ENCODE measurements at places on chromosomes 7 and 10.

GRCh38 chr10:6794441-6794840 lies 214.4 kb upstream of the PRKCQ start:
- DNase-seq, result no peak

DNA sequence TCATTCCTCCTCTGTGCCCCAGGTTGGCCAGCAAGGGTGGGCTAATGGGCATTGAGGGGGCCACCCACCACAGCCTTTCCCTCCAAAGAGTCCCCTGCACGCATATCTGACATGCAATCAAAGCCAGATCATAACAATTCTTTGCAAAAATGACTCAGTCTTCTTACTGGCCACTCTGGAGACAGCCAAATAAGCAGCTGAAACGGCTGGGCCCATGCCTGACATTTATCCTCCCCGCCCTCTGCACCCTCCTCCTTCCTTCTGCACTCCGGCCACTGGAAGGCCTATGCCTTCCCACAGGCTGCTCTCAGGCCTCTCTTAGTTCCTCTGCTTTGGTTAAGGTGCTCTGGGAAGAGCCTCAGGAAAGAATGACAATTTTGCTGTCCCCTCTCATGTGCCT lies 29.2 kb upstream of the NPFFR1 start:
- DNase-seq, result no peak

DNA sequence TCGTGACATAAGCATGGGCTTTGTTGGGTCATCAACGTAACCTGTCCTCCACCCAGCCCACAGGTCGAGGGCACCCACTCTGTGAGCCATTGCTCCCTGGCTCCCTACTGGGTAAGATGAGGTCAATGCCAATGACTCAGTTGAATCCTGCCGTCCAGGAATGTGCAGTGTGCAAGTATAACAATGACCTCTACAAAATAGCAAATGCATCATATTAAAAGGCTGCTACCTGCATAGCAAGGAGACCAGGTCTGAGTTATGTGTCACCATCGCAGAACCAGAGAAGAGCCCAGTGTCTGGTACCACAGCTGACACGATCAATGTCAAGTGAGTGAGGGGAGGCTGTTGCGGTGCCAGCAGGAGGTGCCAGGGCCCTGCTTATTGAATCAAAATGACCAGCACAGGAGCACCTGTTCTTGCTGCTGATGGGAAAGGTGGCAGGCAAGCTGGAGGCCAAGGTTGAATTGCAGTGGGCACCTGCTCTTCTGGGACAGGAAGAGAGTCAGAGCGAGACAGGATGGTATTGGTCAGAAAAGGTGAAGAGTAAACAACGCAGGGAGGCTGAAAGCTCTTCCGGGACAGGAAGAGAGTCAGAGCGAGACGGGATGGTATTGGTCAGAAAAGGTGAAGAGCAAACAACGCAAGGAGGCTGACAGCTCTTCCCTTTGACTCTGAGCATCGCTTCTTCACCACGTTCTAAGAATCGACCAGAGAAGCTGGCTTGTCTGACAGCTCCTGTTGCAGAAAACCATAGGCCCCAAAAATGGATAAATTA lies 108.7 kb upstream of the ADAM12 start:
- DNase-seq, result no peak

GRCh38 chr10:132459301-132460003 lies 62.5 kb downstream of the PWWP2B start:
- DNase-seq, result no peak

DNA sequence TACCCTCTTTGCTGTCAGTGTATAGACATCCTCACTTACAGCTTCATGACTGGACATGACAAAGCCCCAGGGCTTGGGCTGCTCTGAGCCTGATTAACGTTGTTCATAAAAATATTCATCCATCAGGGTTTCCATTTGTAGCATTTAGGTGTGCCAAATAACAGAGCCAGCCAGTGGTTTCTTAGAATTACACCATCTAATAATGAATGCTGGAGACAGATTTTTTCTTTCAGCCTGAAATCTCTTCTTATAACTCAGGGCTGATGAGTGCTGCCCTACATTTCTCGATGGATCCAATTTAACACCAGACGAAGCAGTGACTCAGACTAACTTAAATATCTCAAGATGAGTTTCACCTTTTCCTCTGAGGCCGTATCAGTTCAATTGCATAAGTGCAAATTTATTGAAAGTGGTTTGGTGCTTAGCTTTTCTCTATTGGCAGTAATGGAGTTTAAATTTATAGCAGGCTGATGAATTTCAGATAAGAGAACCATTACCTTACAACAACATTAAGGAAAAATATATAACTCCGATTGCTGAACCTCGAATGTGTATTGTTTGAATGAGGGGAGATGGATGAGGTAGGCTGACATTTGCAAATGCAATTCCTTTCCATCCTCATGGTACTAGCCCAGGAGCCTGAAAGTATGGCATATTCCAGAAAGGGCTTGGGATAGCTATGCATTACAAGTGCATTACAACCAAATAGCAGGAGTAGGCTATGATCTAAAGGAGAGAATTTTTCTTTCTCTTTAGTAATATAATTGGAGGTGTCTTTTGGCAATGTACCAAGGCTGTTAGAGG lies 900.6 kb downstream of the KCNMA1 start:
- DNase-seq, result no peak

DNA sequence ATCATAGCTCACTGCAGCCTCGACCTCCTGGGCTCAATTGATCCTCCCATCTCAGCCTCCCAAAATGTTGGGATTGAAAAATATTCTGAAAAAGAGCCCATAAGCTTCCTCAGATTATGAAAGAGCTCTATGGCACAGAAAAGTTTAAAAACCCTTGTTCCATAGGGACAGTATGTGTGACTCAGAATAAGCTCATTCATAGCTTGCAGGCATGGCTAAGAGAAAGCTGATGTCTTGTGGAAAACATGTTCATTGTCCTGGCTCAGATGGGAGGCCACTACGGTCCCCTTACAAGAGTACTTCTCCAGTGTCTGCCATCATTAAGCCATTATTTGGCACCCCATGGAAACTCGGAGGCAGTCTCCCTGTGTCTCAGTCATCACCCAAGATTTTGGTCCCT lies 64.0 kb downstream of the CCDC3 start:
- DNase-seq, result no peak

DNA sequence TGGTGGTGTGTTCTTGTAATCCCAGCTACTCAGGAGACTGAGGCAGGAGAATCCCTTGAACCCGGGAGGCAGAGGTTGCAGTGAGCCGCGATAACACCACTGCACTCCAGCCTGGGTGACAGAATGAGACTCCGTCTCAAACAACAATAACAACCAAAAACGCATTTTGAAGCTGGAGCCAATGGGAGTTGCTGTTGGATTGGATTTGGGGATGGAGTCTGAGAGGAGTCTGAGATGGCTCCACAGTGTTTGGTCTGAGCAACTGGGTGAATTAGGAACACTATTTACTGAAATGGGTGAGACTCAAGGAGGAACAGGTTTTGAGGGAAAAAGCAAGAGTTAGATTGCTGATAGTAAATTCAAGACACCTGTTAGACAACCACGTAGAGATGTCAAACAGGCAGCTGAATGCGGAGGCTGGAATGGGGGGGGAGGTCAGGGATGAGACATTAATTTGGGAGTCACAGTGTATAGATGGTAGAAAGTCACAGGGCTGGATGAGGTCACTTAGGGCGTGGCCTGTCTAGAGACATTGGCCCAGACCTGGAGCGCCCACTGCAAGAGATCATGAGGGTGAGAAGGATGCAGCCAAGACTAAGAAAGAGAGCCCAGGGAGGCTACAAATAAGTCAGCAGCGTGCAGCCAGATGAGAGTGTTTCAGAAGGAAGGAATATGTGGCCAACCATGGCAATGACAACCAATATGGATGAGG lies 56.4 kb downstream of the CYCS start:
- DNase-seq, result no peak

DNA sequence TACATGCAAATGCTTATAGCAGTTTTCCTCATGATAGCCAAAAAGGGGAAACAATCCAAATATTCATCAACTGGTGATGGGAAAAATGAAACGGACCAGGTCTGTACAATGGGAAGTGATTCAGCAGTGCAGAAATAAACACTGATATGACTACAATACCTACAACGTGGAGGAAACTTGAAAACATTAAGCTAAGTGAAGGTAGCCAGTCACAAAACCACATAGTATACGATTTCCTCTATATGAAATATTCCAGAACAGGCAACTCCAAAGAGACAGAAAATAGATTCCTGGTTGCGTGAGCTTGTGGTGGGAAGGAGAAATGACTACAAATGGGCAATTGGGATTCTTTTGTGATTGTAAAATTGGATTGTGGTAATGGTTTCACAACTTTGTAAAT lies 263.1 kb upstream of the PITRM1 start:
- no peak for DNase-seq

DNA sequence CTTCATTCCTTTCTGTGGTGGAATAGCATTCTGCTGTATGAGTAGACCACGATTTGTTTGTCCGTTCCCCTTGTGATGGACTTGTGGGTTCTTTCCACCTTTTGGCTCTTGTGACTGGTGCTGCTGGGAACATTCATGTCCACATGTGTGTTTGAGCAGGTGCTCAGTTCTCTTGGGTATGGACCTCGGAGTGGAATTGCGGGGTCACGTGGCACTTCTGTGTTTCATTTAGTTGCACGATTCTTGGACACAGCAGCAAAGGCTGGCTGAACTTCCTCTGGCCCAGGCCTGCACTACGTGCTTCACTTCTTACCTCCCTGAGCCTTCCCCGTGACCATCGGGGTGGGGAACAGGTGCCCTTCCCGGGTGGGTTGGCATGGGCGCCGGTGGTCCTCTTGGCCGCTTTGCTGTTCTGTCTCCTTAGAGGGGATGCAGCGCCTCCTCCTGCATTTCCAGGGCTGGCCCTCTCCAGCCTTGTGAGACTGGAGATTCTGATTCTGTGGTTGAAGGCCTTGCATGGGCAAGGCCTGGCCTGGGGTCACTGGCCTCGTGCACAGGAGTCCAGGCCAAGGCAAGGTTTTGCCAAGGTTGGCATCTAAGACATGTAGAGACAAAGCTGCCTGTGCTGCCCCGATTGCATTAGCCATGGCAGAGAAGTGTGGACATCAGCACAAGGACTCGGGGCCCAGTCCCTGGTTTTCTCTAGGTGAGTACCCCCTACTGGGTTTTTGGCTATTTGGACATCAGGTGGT lies 25.1 kb downstream of the DOCK1 start:
- no peak for DNase-seq

- no peak for DNase-seq
Observed at GRCh38 chr10:70742537-70743429, 42.4 kb downstream of the TBATA start.

DNA sequence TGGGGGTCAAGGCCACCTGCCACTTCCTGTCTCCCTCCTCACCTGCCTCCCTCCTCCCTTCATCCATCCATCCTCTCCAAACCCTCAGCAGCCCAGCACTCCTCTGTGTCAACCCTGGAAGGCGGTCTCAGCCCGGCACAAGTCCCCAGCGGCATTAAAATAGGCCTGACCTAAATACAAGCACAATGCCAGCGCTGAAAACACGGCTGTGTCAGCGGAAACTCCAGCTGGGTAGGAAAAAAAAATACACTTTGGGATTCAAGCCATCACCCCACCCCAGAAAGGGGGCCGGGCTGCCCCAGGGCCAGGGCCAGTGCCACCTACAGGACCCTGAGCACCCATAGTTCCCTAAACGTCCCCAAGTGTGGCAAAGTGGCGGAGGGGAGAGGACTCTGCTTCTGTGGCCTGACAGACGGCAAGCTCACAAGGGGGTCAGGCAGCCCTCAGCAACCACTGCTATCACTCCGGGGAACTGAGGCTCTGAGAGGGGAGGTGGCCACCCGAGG lies 22.7 kb upstream of the GTF2IRD1 start:
- DNase-seq, result no peak

GRCh38 chr10:35940141-35941041 lies 298.3 kb upstream of the FZD8 start:
- peak; percentile 86 for DNase-seq

GRCh38 chr10:5482016-5482415 lies 17.4 kb downstream of the CALML5 start:
- DNase-seq, result no peak

- no peak for DNase-seq
Observed at GRCh38 chr7:106944035-106944665, 79.1 kb downstream of the PIK3CG start.

DNA sequence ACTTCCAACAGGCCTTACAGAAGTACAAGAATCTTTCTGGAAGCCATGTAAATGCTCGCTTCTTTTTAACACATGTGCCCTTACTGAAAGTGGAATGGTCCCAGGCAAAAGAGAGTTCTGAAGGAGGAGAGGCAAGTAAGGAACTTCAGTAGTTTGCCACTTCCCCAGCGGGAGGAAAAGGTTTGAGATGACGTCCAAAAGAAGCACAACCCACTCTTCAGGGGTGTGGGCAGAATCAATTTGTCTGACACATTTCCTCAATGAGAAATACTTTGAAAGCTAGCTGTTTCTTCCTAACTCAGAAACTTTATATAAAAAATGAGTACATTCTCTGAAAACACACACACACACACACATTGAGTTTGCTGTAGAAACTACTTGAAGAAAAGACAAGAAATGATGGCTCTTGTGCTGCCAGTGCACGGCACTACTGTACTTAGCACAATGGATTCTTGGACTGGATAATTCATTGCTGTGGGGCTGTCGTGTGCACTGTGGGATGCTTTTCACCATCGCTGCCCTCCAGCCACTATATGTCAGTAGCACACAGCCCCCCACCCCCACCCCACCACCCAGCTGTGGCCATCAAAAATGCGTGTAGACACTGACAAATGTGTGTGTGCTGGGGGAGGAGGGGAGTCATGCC lies 183.0 kb downstream of the SRPK2 start:
- DNase-seq, result no peak

DNA sequence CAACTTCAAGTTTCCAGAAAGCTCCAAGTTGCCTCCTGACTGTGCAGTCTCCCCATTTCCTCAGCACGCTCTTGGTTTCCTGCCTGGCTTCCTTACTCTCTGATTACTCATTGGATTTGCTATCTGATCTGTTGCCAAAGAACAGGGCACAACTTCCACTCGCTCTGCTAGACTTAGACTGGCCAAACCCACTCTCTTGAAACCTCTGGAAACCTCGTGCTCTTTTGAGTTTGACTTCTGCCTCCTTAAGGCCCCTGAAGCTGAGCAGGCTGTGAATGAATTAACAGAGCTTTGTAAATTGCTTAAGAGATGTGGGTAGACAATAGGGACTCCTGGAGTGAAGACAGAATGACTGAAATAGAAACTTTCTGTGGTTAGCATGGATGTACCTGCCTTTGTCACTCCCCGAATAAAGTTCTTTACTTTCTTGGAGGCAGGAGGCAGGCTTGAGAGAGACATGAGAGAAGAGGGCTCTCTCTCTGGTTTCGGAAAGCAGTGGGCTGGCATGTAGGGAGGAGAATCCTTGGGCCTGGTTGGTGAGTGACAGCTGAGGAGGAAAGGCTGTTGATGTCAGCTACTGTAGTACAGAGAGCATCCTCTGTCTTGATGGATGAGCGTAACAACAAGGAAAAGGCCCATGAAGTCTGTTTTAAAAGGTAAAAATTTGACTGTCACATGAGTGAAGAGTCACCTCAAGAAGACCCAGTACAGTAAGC lies 70.8 kb downstream of the CHN2 start:
- DNase-seq, result no peak

DNA sequence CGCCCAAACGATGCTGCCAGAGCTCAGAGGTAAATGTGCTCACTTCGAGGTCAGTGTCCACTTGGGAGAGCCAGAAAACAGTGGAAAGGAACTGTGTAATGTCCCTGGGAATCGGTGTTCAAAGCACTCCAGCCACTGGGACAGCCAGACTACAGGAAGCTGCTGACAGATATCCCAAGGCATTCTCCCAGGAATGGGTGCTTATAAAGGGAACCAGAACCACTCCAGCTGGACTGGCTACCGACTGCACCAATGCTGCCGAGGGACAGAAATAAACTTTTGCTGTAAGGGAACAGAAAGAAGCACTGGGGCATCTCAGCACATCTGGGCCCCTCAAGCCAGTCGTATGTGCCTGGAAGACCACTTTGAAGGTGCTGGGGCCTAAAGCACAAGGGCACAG lies 76.7 kb downstream of the ATXN7L1 start:
- no peak for DNase-seq

Data from NCI-H2171 (cell line).